ENCODE measurements at places on chromosomes 11 and 22.

- no peak for DNase-seq
These were observed 99.3 kb downstream of the TBC1D22A start for GRCh38 chr22:46861468-46862367.

GRCh38 chr11:102940714-102941588 lies 14.6 kb downstream of the MMP13 start:
- DNase-seq = no peak

GRCh38 chr22:49044091-49044490 lies 783.6 kb downstream of the BRD1 start:
- DNase-seq = no peak

DNA sequence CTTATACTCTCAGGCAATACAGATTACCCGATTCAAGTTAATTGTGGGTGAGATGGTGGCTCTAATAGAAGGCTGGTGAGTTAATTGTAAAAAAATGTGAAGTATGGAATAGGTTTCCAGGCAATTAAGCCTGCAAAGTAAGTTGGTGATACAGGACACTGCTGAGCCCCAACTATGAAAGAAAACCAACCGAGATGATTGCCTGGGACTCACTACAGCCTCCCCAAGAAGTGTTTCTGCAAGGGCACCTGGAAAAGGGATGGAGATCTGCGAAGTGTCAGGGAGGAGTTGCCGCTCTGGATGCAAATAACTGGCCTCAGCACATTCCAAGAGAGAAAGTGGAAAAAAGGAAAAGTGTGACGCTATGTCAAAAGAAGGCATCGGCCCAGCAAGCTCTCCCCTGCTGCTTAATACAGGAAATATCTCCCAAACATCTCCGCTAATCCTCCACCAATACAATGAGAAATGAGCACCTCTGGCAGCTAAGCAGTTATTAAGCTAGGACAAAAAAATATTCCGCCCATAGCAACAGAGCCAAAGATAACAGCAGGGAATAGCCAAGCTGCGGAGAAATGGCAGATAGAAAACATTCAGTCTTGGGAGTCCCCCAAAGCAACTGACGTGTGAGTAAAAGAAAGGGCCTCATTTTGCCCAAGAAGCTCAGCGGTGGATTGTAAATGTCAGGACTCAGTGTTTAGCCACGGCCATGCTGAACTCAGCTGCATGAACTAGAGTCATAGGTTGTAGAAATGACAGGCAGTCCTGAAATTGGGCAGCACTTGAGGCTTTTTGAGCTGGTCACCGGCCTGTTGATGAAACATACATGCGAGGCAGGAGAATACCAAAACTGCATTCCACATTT lies 133.7 kb downstream of the SNX19 start:
- DNase-seq = no peak

GRCh38 chr11:125337836-125338834 lies 157.9 kb downstream of the FEZ1 start:
- no peak for DNase-seq

GRCh38 chr22:38524429-38524828 lies 18.3 kb upstream of the DDX17 start:
- no peak for DNase-seq

DNA sequence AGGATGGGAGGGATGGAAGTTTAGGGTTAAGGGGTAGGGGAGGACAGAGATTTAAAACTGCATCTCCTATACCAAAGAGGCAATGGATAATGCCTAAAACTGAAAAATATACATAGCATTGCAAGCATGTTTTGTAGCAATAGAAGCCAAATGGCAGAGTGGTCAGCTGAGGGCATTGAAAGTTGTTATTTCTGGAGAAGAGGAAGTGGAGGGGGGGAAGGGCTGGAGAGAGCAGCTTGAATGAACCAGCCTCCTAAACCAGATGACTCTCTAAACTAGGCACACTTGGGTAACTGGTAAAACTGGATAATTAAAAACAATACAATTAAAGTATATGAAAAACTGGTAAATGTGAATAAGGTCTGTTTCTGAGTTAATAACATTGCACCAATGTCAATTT lies 70.3 kb upstream of the TP53I11 start:
- DNase-seq = no peak

Measured in cortex of kidney (tissue), 1 donor.